ENCODE measurements at places on chromosomes 12 and 14. TPM values are rescaled to one million over a fixed set of nuclear protein-coding genes. Genes with fewer than 3 reads are reported as not detected.

The CD69 gene
- total RNA-seq, result 0.25 TPM

The TUBA1C gene
- 1,280 TPM for total RNA-seq

The ART4 gene
- total RNA-seq, result 2.7 TPM

The LRP1 gene
- total RNA-seq, result 0.40 TPM

The CKB gene
- 2.7 TPM for total RNA-seq

The LRRC43 gene
- 2.6 TPM for total RNA-seq

The C14orf180 gene
- not detected for total RNA-seq

The BICDL1 gene
- total RNA-seq, result 0.27 TPM

The NPAS3 gene
- total RNA-seq, result 0.10 TPM

The GZMB gene
- not detected for total RNA-seq

The FLVCR2 gene
- total RNA-seq, result 2.7 TPM

The CDCA3 gene
- 56.9 TPM for total RNA-seq

The TROAP gene
- 26.0 TPM for total RNA-seq

The PDE3A gene
- 1.1 TPM for total RNA-seq

The NTN4 gene
- total RNA-seq, result 229 TPM

The SIX6 gene
- not detected for total RNA-seq

The SPTB gene
- total RNA-seq, result not detected

The MTA1 gene
- 33.2 TPM for total RNA-seq

The KRT79 gene
- not detected for total RNA-seq

The CLEC2A gene
- not detected for total RNA-seq

The DNAAF2 gene
- 5.9 TPM for total RNA-seq

The HDAC7 gene
- total RNA-seq, result 81.8 TPM

The SPX gene
- not detected for total RNA-seq

The CFAP73 gene
- total RNA-seq, result not detected

The SERPINA9 gene
- not detected for total RNA-seq

The CLEC4C gene
- total RNA-seq, result not detected

The C12orf56 gene
- total RNA-seq, result not detected

All from mammary microvascular endothelial cell (primary cell).